ENCODE measurements at places on chromosomes 1 and 21.

GRCh38 chr1:48772211-48772610 lies 4.5 kb downstream of the BEND5 start:
- DNase-seq = no peak

DNA sequence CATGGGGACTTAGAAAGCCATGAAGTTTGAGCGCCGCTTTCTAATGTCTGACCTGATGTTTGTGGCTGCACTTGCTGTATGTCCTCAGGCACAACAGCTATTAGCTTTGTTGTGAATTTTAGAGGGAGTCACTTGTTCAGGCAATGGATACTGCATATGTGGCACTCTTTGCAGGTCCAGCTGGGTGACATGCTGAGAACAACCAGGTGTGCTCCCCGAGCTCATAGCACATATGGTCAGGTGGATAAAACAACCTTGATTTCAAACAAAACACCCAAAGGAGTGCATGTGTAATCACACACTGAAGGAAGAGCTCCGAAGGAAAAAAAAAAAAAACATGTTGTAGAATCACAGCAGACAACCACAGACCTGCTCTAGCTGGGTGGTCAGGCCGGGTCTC lies 178.6 kb downstream of the BACH1 start:
- DNase-seq = no peak

DNA sequence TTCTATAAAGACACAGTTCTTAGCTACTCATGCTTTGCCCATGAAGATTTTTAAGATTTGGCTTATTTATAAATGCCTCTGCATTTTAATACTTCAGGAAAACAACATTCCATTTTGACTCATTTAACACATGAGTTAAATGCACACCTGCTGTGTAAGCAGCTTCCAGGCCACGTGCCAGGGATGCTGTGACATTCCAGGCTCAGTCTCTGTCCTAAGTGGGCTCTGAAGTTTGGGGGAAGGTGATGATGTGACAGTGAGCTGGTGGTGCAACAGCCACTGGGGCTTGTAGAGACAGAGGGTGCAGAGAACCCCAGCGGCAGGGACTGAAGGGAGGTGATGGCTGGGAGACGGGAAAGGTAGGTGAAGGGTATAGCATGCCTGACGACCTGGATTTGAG lies 40.7 kb downstream of the HHAT start:
- no peak for DNase-seq

- no peak for DNase-seq
Measured at GRCh38 chr1:44368471-44369151, 13.6 kb upstream of the ERI3 start.
